ENCODE measurements at places on chromosomes 13 and 19.

GRCh38 chr13:112251930-112252585 lies 124.1 kb upstream of the SPACA7 start:
- DNase-seq, result no peak

DNA sequence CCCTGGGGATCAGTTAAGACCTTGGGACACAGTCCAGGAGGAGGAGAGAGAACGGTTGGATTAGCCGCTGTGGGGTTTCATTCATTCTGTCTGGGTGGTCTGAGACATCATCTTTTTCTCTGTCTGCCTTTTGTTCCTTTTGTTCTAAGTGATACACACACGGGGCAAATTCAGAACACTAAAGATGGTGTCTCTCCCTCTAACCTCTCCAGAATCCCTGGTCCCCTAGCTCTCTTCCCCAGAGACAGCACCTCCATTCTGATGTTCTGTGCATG lies 5.0 kb downstream of the BICRA start:
- DNase-seq, result no peak

DNA sequence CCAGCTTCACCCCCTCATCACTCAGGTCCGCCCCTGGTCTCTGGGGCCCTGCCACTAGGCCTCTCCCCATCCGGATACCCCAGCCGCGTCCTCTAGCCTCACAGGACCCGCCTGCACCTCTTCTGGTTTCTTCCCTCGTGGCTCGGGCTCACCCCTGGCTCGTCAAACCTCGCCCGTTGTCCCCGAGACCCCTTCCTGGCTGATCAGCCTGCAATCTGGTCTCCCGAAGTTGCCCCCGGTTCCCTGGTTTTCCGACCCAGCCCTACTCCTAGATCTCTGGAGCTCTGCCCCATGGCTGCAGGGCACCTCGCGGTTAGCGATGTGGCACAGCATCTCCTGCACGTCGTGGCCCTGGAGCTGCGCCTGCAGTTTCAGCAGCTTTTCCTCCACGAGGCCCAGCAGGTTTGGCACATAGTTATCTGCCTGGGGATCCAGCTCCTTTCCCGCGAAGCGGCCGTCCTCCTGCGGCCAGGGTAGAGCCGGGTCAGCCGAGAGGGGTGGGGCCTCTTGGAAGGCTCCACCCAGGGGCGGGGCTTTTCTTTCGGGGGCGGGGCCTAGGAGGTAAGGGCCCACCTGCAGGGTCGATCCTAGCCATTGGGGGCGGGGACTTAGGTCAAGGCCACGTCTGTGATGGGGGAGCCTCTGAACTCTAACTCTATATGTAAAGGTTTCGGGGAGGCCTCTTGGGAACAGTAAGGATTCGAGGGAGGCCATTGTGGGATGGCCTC lies 2.4 kb upstream of the RGL3 start:
- peak; percentile 53 for DNase-seq

DNA sequence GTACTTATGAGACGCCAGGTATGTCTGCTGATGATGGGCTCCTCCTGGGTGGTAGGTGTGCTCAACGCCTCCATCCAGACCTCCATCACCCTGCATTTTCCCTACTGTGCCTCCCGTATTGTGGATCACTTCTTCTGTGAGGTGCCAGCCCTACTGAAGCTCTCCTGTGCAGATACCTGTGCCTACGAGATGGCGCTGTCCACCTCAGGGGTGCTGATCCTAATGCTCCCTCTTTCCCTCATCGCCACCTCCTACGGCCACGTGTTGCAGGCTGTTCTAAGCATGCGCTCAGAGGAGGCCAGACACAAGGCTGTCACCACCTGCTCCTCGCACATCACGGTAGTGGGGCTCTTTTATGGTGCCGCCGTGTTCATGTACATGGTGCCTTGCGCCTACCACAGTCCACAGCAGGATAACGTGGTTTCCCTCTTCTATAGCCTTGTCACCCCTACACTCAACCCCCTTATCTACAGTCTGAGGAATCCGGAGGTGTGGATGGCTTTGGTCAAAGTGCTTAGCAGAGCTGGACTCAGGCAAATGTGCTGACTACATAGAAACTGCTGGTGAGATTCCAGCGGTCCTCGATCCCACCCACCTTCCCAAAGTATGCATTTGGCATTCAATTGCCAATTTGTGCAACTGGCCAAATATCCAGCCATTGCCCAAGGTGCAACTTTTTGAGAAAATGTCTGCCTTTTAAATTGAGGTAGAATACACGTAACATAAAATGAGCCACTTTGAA lies 10.2 kb downstream of the OR2Z1 start:
- no peak for DNase-seq

DNA sequence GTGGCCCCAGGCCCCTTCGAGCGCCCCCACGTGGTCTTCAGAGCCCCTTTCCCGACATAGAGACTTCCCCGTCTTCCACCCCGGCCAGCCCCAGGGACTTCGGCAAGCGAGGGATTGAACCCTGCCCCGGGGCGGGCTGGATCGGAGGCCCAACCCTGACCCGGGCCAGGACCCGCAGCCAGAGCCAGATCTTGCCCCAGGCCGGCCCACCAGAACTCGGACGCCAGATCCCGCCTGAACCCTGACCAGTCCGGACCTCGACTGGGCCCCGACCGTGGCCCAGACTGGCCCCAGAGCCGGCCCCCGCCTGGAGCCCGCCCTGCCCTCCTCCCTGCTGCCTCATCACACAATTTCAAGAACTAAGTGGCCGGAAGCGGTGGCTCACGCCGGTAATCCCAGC lies 253 bp upstream of the TPTE2 start:
- no peak for DNase-seq

DNA sequence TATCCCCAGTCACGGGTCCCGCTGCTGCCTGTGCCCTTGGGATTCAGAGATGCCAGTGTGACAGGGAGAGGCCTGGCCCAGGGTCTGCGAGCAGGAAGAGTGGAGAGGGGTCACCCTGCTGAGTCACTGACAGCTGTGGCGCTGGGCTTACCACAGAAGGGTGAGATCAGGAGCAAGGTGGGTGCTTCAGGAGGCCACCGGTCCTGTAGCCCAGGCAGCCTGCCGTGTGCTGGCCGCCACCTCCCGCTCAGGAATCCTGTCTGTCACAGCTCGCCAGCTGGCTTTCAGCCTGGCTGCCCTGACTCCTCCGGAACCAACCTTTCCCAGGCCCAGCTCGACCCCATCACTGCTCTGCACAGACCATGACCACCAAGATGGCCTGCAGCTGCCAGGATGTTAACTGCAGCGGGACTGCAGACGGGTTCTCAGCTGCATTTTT lies 25.3 kb downstream of the NAXD start:
- no peak for DNase-seq

GRCh38 chr13:67227131-67227983 lies 2.8 kb downstream of the PCDH9 start:
- DNase-seq, result no peak

DNA sequence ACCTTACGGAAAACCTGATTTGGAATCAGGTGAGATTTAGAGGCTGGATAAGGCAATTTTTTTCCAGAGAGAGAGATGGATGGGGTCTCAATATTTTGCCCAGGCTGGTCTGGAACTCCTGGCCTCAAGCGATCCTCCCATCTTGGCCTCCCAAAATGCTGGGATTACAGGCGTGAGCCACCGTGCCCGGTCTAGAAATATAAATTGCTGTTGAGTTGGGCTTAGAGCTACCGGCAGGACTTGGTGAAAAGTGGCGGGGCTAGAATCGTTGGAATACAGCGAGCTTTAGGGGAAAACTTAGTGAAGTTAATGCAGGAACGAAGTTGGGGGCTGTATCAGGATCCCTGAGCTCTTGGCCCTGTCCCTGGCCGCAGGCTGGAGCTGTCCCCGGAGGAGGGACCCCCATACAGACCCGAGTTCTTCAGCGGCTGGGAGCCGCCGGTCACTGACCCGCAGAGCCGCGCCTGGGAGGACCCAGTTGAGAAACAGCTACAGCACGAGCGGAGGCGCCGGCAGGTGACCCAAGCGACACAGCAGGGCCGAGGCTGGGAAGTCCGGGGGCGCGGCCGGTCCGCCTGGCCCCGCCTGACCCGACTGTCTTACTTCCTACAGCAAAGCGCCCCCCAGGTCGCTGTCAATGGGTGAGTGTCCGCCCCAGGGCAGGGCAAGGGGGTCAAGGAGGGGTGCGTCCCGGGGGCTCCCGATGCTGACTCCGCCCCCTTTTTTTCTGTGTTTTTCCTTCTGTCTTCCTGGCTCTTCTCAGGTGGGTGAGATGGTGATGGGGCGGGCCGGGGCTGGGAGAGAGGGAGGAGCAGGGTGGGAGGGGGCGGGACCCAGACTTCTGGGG lies 7.6 kb downstream of the EPS8L1 start:
- no peak for DNase-seq

GRCh38 chr19:35248310-35249145 lies at the start of gene LSR:
Gene LSR (plus strand): TSS chr19:35249002. CDS start chr19:35249023, 21 bp downstream.
- DNase-seq, result peak; percentile 87

DNA sequence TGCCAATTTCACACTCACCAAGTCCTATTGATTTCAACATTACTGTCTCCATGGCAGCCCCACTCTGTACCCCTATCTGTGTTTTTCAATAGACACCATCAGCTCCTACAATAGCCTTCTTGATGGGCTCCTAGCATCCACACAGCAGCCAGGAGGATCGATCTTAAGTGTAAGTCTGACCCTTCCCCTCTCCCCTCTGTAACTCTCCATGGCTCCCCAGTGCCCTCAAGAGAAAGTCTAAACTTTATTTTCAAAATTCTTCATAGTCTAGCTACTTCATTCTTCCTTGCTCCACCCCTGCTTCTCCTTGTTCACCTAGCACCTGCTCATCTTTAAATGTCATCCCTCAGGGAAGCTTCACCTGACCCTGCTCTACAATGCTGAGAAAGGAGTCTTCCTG lies 30.0 kb upstream of the ZNRF4 start:
- DNase-seq, result no peak

GRCh38 chr19:14085309-14085995 lies at the start of gene C19orf67:
Gene C19orf67 (minus strand): TSS chr19:14085783. CDS start chr19:14085627, 156 bp downstream.
- no peak for DNase-seq

DNA sequence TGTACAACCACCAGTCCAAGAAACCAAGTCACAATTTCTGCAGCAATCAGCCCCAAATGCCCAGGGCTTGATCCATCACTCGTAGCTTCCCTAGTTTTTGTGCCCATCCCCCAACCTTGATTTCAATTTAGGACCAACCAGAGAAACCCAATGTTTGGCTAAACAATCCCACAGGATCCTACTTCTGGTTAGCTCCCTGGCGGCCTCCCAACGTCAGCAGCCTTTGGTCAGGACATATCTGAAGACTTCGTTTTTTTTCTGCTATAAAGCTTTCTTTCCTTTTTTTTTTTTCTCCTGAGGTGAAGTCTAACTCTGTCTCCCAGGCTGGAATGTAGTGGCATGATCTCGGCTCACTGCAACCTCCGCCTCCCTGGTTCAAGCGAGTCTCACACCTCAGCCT lies 7.7 kb downstream of the DPRX start:
- no peak for DNase-seq

DNA sequence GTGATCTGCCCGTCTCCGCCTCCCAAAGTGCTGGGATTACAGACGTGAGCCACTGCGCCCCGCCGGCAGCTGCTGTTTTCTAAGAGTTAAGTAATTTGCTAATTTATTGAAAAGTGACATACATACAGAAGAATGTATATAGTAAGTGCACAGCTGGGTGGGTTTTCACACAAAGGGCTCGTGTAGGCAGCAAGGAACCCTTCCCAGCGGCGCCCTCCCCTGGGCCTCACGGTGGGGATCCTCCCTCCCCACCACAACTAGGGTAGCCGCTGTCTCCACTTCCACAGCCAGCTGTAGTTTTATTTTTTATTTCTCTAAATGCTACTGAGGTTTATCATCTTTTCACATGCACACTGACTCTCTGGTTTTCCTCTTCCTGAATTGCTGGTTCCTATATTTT lies 64.9 kb downstream of the CRYL1 start:
- no peak for DNase-seq

DNA sequence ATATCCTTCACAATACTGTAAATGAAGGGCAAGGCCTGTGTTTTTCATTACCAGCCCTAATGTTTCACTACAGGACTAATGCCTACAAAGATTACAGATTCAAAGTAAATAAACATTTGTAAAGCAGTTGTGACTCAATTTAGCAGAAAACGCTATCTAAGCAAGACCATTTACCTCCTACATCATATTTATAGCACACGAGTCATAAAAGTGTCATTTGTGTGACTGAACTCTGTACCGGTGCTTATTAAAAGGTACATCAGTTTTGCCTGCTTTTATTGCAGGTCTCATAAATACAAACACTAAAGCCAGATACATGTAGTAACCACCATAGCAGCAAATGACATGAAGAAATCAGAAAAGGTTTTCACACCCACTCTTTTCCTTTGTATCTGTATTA lies 61.5 kb upstream of the SLC15A1 start:
- DNase-seq, result no peak

DNA sequence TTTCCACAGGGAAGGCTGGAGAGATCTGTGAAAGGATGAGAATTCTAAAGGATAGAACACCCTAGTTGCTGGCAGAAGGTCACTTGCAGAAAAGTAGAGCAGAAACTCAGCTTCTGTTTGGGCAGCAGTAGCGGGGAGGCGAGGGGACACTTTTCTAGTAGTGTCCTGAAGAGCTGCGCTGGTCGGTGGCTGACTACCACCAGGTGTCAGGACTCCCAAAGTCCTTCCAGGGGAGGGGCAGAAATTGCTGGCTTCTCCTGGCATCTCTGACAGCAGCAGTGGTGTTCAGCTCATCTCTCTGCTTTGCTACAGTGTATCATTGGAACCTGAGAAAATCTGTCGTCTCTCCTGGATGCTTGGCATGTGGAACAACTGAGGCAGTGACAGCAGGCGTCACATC lies 120.9 kb downstream of the ZDHHC20 start:
- no peak for DNase-seq

DNA sequence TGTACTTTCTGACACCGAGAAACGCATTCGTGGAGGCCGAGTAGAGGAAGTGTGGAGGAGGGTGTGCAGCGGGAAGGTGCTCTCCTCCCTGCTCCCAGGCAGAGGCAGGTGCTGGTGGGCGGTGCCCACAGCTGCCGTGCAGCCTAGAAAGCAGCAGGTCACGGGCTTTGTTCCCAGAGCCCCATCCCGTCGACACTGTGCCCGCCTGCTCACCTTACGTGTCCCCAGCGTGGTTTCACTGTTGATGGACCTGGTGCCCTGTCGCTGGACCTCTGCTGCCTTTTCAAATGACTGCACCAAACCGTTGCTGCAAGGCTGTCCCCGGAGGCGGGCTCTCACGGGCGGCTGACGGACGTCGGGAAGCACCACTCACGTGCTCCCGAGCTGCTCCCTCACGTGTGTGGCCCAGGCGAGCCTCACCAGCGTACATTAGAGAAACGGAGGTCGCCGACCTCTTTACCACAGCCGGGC lies 20.8 kb downstream of the PLEKHJ1 start:
- no peak for DNase-seq

DNA sequence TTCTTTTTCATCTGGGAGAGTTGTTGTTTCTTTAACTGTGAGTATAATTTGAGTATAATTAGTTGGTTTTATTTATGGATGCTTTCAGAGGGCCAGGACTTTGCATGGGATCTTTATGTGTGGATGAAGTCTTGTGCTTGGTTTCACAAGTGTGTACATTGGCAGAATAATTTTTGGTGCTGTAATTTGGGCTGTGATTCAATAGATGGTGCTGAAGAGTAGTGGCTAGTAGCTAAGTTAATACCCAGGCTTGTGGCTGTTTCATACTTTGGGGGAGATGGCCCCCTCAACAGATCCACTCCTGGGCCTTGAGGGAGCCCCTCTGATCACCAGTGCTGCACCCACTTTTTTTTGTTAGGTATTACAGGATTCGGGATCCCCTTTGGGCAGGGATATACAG lies 1142.4 kb downstream of the SLITRK1 start:
- no peak for DNase-seq

GRCh38 chr13:29619995-29620394 lies 24.5 kb upstream of the SLC7A1 start:
- no peak for DNase-seq

- no peak for DNase-seq
These were observed 441 bp downstream of the GJB2 start for GRCh38 chr13:20192158-20192835.

Measured in CD4-positive, alpha-beta T cell treated with Interferon alpha-2 for 1 hour (primary cell).